ENCODE measurements at places on chromosomes 1 and 21.

DNA sequence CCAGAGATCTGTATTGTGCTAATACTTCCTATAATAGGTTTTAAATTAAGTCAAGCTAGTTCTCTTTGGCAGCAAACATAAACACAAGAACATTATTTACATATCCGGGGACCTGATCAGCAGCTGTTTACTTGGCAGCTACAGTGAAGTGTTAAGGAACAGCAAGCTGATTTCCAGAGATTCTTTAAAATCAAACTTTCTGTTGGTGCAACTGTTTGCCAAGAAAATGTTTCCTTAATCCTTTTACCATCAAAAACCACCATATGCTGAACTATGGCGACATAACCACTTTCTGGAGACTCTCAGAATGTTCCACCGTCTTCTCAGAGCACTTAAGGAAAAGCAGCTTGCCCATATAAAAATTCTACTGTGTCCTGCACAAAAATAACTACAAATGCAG, 107.0 kb upstream of the KRTAP19-8 start:
- no peak for DNase-seq

DNA sequence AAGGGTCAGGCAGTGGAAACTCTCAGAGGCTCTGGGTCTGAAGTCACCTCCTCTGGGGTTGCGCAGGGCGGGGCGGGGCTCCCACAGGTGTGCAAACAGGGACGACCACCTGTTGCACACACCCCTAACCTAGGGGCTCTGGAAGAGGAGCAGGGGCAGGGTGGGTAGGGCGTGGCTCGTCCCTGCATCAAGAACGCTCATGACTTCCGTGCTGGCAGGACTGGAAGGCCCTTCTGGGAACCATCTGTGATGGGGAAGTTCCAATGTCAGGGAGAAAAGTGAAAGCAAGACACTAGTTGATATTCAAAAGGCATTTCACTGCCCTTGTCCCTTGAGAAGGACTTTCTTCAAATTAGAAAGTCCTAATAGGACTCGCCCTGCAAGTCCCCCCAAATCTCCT, 22.1 kb upstream of the CLSTN1 start:
- DNase-seq: no peak

- DNase-seq: no peak
Measured at GRCh38 chr1:31814041-31814511, 1.7 kb downstream of the SPOCD1 start.

- DNase-seq: peak; percentile 68
Measured at GRCh38 chr1:242447689-242448088, 76.8 kb downstream of the PLD5 start.

- DNase-seq: no peak
Measured at GRCh38 chr1:223684488-223684792, 18.9 kb upstream of the CAPN8 start.

- no peak for DNase-seq
Measured at GRCh38 chr1:245469734-245470133, 314.9 kb downstream of the KIF26B start.

GRCh38 chr1:36920371-36920770, 113.9 kb downstream of the GRIK3 start:
- DNase-seq: no peak

GRCh38 chr21:18772404-18772803, 368.8 kb upstream of the TMPRSS15 start:
- DNase-seq: no peak

DNA sequence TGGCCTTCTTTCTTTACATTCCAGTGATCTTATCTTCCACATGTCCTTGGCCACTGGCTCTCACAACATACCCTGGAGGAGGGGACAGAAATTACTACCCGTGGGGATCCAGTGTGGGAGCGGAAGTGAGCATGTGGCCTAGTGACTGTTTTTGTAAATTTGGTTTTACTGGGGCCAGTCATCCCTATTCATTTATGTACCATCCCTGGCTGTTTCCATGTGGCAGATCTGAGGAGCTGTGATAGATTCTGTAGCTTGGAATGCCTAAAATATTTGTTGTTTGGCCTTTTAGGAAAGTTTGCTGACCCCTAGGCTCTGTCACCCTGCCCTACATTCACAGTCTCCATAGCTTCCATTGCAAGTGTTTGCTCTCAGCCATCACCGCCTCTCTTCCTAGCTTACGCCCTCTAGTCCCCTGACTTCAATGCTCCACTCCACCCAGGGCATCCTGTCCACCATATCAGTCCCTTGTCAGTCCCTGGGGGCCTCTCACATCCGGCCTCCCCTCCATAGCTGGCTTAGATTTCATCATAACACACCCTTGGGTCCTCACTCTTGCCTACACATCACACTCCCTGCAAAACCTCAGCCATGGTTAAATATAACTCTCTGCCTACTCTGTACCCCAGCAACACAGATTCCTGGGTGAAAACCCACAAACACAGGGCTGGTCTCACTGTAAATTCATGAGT, 25.8 kb downstream of the DHCR24 start:
- DNase-seq: no peak
